ENCODE measurements at places on chromosomes 6 and 20.

DNA sequence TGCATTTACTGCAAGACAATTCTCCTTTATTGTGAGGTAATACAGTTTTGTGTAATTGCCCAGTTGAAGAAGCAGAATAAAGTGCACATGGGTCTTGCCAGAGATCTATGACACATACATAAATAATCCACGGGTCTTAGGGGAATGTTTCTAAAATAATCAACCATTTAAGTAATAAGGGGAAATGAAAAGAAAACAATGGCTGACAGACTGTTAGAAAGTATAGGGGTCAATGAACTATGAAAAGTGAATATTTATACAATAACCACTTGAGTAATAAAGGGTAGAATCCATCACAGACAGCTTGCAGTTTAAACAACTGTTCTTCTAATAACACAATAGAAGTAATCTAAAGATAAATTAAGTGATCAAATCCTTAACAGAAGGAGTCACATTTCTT, 477.2 kb downstream of the EYS start:
- DNase-seq: no peak

GRCh38 chr6:169472786-169473416, 219.3 kb upstream of the THBS2 start:
- DNase-seq: no peak

DNA sequence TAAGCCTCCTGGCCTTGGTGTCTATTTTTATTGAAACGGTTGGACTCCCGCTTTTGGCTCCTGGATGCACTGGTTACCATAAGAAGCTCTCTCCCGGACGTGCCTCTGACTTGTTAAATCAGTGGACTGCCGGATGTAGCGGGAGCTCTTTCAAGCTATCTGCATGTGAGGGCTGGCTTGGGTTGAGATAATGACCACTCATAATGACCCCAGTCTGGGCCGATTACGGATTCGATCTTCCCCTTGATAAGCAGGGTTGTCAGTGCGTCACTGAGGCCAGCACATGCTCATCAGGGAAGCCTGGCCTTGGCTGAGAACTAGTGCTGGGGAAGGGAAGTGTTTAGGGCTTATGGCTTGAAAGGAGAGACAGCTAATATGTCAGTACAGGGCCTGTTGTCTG, 528.1 kb downstream of the CDH26 start:
- no peak for DNase-seq

DNA sequence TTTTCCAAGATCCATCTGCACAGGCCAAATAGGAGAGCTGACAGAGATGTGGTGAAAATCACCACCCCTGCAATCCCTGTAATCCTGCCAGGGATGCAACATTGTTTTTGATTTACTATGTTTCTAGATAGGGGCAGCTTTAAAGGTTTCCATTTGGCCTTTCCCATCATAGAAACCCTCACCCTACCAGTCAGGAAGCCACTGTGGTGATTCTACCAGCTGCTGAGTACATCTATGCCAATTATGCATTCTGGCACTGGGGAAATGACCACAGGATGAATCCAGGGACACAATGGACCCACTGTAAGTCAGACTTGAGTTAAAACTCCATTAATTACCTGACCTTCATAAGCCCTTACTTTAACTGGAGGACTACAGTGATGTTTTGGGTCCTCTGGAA, 130.4 kb downstream of the TNFRSF21 start:
- no peak for DNase-seq

DNA sequence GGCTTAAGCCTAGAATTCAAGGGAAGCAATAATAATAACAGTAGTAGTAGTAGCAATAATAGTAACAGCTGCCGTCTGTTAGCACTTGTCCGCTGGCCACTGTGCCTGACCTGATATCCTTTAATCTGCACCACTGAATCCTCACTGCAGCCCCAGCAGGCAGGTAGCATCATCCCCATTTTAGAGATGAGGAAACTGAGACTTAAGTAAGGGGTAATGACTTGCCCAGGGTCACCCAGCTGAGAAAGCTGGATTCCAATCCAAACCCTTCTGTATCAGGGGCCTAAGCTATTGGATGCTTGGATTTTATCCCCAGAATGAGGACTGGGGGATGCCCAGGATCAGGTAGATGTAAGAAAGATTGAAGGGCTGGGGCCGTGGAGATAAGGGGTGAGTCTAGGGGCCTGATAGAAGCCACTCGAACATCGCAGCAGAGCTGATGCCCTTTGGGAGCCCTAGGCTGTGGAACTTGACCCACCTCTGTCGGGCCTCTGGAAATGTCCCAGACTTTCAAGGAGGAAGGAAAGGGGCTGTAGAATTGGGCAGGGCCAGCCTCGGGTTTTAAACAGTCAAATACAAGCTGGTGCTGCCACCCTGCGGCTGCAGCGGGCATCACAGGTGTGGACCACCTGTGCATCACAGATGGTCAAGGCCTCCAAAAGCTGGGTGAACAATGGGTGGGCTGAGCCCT, 102.1 kb upstream of the MYL9 start:
- no peak for DNase-seq

DNA sequence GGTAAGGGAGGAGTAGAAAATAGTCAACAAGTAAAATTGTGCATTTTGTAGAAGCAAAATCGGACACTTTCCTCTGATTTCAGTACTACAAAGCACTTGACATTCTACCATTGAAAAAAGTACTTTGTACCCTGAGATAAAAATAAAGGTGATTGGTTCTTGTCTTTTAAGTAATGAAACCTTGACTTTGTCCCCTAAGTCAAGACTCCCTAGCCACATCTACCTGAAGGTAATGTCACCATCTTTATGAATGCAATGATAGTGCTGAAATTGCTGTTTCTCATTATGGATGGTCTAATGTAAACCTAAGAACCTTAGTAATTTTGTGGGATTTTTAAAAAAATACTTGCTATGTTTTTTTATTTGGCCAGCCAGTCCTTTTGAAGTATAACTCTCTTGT, 2.4 kb upstream of the MAN1A1 start:
- DNase-seq: no peak
